ENCODE measurements at places on chromosomes 11 and 22.

GRCh38 chr11:34273099-34273498 lies 84.7 kb downstream of the ABTB2 start:
- DNase-seq, result no peak
- H3K27me3 ChIP-seq, result no peaks in the 10 kb centered on the region
- H3K4me3 ChIP-seq, result no peak overlapping the region
- no peaks in the 10 kb centered on the region for H3K36me3 ChIP-seq

DNA sequence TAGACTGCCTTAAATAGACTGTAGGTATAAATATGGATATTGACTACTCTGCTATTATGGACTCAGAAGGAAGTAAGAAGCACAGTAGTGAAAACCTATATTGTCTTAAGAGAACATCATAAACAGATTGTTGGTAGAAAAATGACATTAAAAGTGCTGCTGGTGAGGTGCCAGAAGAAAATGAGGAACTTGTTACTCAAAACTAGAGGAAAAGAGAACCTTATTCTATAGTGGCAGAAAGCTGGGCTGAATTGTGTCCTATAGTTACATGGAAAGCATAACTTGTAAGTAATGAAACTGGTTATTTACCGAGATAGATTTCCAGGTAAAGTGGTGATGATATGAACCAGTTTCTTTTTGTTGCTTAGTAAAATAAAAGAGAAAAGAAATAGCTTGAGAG lies 109.7 kb upstream of the CTSC start:
- H3K36me3 ChIP-seq, result no peaks in the 10 kb centered on the region
- H3K4me1 ChIP-seq, result no peaks in the 10 kb centered on the region
- H3K27ac ChIP-seq, result no peak overlapping the region
- DNase-seq, result no peak
- no peak overlapping the region for H3K4me3 ChIP-seq

GRCh38 chr11:65386307-65387140 lies at the start of gene FRMD8:
Gene FRMD8 (plus strand): TSS chr11:65386637. CDS start chr11:65387037, 400 bp downstream.
- peak within 1 kb of the TSS; percentile 88 for H3K4me3 ChIP-seq
- H3K4me1 ChIP-seq, result peaks cover 9% of the 10 kb centered on the region
- no peaks in the 10 kb centered on the region for H3K36me3 ChIP-seq
- peak; percentile 92 for DNase-seq
- peak within 1 kb of the TSS; percentile 96 for H3K27ac ChIP-seq

DNA sequence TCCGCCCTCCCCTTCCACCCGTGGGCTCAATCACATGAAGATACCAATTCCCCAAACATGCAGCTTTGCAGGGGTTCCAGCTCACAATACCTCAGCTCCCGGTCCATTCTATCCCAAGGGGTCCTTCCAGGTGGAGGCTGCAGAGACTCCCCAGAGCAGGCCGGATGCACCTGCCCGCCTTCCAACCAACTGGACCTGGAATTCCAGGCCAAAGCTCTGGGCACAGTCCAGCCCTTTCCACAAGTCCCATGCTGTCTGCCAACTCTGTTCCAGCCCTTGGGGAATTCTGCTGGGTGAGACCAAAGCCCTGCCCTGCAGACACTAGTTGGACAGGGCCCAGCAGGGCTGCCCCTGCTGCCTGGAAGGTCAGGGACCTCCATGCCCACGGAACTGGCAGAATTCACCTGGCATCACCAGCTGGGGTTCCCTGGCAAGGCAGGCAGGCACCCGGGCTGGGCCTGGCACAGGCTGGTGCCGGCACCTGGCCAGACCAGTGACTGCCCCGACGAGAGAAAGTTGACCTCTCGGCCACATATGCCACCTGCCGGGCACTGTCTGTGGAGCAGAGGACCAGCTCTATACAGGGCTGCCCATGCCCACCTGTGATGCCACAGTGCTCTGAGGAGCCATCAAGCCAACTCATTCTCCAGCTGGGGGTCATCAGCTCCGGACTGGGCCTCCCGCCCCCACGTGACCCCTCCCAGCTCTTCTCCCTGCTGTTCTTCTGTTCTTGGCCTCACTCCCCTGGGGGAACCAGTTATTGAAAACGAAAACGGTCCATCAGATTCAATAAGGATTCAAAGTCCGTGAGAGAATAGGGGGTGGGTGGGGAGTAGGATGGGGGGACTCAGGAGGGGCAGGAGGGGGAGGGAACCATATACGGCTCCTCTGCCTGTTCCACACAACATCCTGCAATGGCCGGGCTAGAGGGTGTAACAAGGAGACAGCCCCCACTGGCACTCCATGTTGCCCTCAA lies 4.7 kb downstream of the SYT7 start:
- no peak for DNase-seq
- H3K4me3 ChIP-seq, result no peak overlapping the region
- no peaks in the 10 kb centered on the region for H3K4me1 ChIP-seq

GRCh38 chr22:31508536-31508935 lies 12.2 kb downstream of the SFI1 start:
- DNase-seq, result no peak
- H3K27ac ChIP-seq, result no peak overlapping the region
- no peaks in the 10 kb centered on the region for H3K4me1 ChIP-seq
- H3K27me3 ChIP-seq, result no peaks in the 10 kb centered on the region
- no peak overlapping the region for H3K4me3 ChIP-seq
- no peaks in the 10 kb centered on the region for H3K36me3 ChIP-seq

GRCh38 chr11:12529041-12529440 lies 145.2 kb upstream of the TEAD1 start:
- H3K4me3 ChIP-seq, result no peak overlapping the region
- H3K27ac ChIP-seq, result no peak overlapping the region
- H3K36me3 ChIP-seq, result peaks cover 47% of the 10 kb centered on the region
- H3K4me1 ChIP-seq, result no peaks in the 10 kb centered on the region
- no peaks in the 10 kb centered on the region for H3K27me3 ChIP-seq

DNA sequence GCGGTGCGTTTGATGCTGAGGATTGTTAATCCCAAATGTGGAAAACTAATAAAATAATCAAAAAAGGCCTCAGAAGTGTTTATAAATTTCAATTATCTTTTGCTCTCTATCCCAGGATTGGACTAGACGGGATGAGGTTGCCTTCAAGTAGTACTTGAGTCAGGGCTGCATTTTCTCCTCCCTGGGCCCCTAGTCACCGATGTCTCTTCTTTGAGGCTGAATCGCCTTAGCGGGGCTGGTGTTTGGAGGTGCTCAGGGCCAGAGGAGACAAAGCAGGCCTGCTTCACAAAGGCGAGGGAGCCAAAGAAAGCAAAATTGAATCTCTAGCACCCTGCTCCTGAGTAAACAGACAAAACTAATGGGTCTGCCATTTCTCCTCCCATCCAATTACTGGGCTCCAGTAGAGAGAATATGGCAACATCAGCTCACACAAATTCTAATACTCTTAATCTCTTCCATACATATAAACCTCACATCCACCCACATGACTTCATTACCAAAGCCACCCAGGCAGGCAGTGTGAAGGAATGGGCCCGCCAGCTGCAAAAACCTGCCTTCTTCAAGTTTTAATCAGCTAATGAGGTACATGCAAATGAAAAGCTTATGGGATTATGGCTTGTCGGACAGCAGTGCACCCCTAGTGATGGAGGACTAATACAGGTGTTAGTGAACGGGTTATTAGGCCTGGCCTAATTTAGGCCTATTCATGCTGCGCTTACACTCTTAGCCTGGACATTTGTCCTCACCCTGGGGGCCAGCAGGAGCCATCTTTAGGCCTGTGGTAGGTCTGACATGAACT lies 52.7 kb upstream of the HTATIP2 start:
- H3K4me1 ChIP-seq, result no peaks in the 10 kb centered on the region
- H3K4me3 ChIP-seq, result no peak overlapping the region
- no peaks in the 10 kb centered on the region for H3K36me3 ChIP-seq
- H3K27ac ChIP-seq, result no peak overlapping the region

GRCh38 chr11:77206264-77207018 lies 78.4 kb downstream of the MYO7A start:
- no peaks in the 10 kb centered on the region for H3K36me3 ChIP-seq
- H3K27me3 ChIP-seq, result no peaks in the 10 kb centered on the region
- H3K4me3 ChIP-seq, result no peak overlapping the region
- no peaks in the 10 kb centered on the region for H3K4me1 ChIP-seq
- no peak overlapping the region for H3K27ac ChIP-seq
- no peak for DNase-seq

DNA sequence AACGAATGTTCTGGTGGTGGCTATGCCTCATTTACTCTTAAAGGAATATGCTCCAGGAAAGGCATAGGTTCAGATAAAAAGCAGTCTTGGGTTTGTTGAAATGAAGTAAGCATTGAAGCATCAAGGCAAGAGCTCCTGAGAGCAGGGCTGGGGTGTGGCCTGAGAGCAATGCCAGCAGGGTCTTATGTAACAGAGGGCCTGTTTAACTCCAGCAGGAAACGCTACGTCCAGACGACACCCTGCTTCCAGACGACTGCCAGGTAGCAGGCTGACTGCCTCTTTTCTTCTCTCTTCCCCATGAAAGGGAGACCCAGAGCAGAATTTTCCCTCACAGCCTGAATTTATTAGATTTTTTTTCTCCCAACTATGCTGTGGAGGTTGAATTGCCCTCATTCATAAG lies 127.2 kb upstream of the SLC5A12 start:
- H3K27me3 ChIP-seq, result no peaks in the 10 kb centered on the region
- H3K36me3 ChIP-seq, result no peaks in the 10 kb centered on the region
- peak; percentile 71 for DNase-seq
- peaks cover 82% of the 10 kb centered on the region for H3K4me1 ChIP-seq

GRCh38 chr22:17501679-17502285 lies 61.5 kb upstream of the SLC25A18 start:
- no peak overlapping the region for H3K27ac ChIP-seq
- H3K36me3 ChIP-seq, result no peaks in the 10 kb centered on the region
- H3K27me3 ChIP-seq, result no peaks in the 10 kb centered on the region
- H3K4me1 ChIP-seq, result no peaks in the 10 kb centered on the region
- DNase-seq, result no peak
- H3K4me3 ChIP-seq, result no peak overlapping the region

- no peaks in the 10 kb centered on the region for H3K36me3 ChIP-seq
- no peak for DNase-seq
- no peaks in the 10 kb centered on the region for H3K4me1 ChIP-seq
- H3K27me3 ChIP-seq, result no peaks in the 10 kb centered on the region
- no peak overlapping the region for H3K27ac ChIP-seq
These were observed 13.6 kb downstream of the C2CD3 start for GRCh38 chr11:74157169-74157568.

- peaks cover 5% of the 10 kb centered on the region for H3K36me3 ChIP-seq
- no peak within 1 kb of the TSS for H3K4me3 ChIP-seq
- no peaks in the 10 kb centered on the region for H3K27me3 ChIP-seq
- peak within 1 kb of the TSS; percentile 37 for H3K27ac ChIP-seq
These were observed at the start of gene C11orf52 for GRCh38 chr11:111918390-111919256. Gene C11orf52 (plus strand): TSS chr11:111918913. CDS start chr11:111918973, 60 bp downstream.

GRCh38 chr22:45010532-45010900 lies 711 bp upstream of the PHF21B start:
- no peaks in the 10 kb centered on the region for H3K36me3 ChIP-seq
- no peak overlapping the region for H3K27ac ChIP-seq
- no peak overlapping the region for H3K4me3 ChIP-seq
- H3K4me1 ChIP-seq, result peaks cover 49% of the 10 kb centered on the region
- DNase-seq, result no peak

DNA sequence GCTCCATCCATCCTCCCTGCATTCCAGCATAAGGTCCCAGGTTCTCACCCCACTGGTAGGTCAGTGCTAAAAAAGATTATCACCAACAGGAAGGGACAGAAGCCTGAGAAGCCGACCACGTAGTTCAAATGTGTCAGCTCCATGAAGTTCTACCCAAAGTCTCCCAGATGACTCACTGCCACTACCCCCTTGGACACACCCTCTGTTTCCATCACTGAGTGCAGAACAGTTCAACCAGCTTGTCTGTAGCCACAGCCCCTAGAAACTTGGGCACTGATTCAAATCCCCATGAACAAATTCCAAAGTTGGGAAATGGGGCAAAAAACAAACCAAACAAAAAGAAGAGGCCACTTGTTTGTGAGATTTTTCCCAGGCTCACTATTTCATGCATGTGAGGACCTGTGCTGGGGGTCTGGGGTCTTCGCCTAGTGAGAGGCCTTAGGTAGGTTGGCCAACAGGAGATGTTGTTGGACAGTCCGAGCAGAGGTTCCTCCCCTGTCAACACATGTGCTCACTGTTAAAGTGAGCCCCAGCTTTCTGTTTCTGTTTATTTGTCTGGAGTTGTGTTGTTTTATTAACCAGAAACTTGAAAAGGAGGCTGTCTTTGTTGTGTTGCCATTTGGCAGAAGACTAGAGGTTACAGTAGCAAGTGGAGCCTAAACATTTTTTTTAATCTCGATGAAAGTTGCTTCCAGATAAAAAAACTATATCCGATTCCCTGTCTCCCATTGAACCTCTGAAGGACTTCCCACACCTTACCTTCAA lies 24.2 kb upstream of the FLI1 start:
- H3K27me3 ChIP-seq, result no peaks in the 10 kb centered on the region
- H3K4me3 ChIP-seq, result no peak overlapping the region
- no peak for DNase-seq

DNA sequence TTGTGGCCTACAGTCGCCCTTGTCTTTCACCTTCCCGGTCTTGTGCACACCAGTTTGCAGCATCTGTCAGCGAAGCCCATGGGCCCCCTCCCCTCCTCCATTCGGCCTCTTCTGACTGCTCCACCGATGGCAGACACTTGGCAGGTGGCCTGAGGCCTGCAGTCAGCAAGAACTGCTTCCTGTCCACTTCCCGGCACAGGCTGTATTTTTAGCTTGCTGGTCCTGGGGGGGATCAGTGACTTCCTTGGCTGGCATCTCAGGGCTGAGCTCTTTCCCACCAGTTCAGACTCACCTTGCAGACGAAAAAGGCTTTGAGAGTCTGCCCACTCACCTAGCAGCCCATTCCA lies 106.4 kb downstream of the SYN3 start:
- no peaks in the 10 kb centered on the region for H3K4me1 ChIP-seq
- H3K27me3 ChIP-seq, result no peaks in the 10 kb centered on the region
- H3K36me3 ChIP-seq, result no peaks in the 10 kb centered on the region
- no peak for DNase-seq
- H3K27ac ChIP-seq, result no peak overlapping the region
